ENCODE measurements at places on chromosomes 5 and 9. TPM values are rescaled to one million over a fixed set of nuclear protein-coding genes. Genes with fewer than 3 reads are reported as not detected.

The HAVCR2 gene
- 2.8 TPM for polyA plus RNA-seq

DNA sequence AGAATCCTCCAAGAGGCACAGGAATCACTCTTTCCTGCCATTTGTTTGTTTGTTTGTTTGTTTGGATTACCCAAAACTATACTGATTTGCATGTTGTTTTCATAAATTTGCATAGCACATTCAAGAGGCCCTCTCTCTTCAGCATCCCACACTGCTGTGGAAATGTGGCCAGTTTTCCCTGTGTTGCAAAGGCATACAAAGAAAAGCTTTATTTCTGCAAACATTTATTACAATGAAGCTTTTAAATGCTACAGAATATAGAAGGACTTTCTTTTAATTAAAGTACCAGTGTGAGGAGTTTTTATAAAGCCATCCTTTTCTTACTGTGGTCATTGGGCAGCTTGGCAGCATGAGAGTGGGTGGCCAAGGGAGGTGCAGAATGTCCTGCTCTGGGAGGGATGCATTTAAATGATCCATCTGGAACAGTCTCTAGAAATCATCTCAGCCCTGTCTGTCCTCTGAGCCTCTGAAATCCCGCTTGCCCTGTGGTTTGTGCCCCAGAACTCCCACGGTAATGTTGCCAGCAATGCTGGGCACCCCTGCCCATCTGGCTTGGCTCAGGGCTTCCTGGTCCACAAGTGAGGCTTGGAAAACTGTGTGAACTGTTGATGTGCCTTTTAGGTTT lies 356.8 kb upstream of the KIF2A start:
- peak; percentile 48 for DNase-seq

GRCh38 chr9:30075022-30075421 lies 2309.4 kb upstream of the ACO1 start:
- DNase-seq, result no peak

GRCh38 chr5:103490030-103490739 lies 72.4 kb downstream of the NUDT12 start:
- no peak for DNase-seq

The PCDHGA2 gene
- 7.8 TPM for polyA plus RNA-seq

- DNase-seq, result no peak
These were observed 29.2 kb upstream of the CEP120 start for GRCh38 chr5:123452401-123452800.

Data from brain (organoid and tissue), 16 donors.